ENCODE measurements at places on chromosomes 2 and 18. TPM values are rescaled to one million over a fixed set of nuclear protein-coding genes. Genes with fewer than 3 reads are reported as not detected.

The REV1 gene
- 40.8 TPM for total RNA-seq

The EN1 gene
- not detected for total RNA-seq

- DNase-seq: no peak
These were observed 258.3 kb upstream of the SOX11 start for GRCh38 chr2:5433855-5434254.

DNA sequence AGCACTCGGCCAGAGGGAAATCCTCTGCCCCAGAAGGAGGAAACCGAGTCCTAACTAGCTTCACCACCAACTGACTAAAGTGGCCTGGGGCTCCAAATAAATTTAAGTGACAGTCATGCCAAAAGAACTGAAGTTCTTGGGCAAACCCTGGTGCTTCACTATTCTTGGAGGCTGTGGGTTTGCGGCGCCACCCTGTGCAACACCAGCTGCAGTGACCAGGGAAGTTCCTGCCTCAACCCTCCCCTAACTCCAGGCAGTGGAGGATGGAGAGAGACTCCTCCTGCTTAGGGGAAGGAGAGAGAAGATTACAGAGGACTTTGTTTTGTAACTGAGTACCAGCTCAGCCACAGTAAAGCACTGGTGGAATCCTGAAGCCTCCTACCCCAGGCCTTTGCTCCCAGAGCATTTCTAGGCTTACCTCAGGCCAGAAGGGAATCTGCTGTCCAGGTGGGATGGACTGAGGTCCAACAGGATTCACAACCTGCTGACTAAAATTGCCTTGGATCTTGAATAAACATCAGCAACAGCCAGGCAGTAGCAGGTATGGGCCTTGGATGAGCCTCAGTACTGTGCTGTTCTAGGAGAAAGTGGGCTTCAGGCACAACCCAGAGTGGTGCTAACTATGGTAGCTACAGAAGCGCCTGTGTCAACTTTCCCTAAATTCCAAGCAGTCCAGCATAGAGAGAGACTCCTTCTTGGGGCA, 29.4 kb upstream of the BMP10 start:
- no peak for DNase-seq

DNA sequence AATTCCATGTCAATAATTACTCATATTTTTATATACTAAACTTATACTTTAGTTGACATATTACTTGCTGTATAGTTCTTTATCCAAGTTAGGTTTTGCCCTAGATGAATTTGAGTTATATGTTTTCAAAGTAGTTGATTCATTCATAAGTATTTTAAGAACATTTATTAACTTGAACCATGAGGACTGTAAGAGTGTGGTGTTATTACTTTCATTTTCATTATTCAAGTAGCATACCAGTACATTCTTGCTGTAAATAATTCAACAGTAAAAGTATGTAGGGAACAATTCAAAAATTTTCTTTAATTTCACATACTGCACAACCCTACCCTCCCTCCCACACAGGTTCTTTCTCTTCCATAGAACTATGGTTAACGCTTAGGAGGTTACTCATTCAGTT, 75.4 kb downstream of the ANKRD12 start:
- no peak for DNase-seq

- no peak for DNase-seq
These were observed 14.0 kb upstream of the REG3G start for GRCh38 chr2:79011496-79011895.
